ENCODE measurements at places on chromosomes 11 and 22.

DNA sequence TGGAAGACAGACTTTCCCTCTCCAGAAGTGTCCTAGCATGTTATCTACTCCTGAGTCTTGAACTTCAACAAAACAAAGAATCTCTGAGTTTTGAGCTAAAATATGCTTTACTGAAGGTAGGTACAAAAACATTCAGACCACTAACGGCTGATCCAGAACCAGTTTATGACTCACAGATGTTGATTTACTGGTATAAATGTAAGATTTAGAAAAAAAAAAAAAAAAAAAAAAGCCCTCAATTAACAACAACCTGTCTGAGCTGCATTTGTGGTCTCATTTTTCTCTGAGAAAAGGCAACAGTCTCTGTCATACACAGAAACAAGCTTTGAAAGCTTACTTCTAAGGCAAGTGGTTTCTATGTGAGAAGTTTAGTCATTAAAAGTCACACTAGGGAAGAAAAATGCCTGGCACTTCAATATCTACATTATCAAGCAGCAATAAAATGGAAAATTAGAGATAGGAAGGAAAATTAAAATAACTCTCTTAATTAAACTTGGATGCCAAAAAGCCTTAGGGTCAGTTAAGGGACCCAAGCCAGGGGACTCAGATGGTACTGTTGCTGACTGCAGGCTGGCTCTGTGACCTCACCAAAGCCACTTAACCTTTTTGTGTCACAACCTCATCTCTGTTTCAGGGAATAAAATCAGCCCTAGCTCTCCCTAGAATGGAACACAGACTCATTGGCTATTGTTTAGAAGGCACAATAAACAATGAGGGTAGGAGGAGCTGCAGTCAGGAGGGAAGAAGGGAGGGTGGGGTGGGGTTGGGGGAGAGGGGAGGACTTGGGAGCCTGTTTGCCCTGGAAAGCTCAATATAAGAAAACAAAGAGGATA, 61.7 kb downstream of the ETS1 start:
- H3K36me3 ChIP-seq = no peaks in the 10 kb centered on the region
- DNase-seq = no peak
- no peaks in the 10 kb centered on the region for H3K4me1 ChIP-seq
- H3K4me3 ChIP-seq = no peak overlapping the region
- H3K27me3 ChIP-seq = peaks cover 3% of the 10 kb centered on the region
- H3K27ac ChIP-seq = no peak overlapping the region

DNA sequence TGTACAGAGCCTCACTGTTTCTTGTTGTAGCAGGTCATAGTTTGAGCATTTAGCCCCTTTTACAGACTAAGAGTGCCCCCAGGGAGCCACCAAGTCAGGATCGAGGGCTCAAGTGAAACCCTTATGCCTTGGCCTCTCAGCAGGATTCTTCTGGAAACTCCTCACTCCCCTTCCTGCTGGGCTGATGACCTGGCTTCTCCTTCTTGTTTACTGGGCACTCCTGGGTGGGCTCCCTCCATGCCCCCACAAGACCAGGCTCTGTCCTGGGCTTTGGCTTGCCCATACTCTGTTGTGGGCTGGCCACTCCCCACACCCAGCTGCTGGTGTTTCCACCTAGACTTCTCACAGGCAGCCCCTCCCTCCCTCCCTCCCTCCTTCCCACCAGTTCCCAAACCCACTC, 69.6 kb downstream of the MED15 start:
- no peaks in the 10 kb centered on the region for H3K4me1 ChIP-seq
- peaks cover 16% of the 10 kb centered on the region for H3K36me3 ChIP-seq
- no peak for DNase-seq
- no peak overlapping the region for H3K27ac ChIP-seq
- no peak overlapping the region for H3K4me3 ChIP-seq
- no peaks in the 10 kb centered on the region for H3K27me3 ChIP-seq

DNA sequence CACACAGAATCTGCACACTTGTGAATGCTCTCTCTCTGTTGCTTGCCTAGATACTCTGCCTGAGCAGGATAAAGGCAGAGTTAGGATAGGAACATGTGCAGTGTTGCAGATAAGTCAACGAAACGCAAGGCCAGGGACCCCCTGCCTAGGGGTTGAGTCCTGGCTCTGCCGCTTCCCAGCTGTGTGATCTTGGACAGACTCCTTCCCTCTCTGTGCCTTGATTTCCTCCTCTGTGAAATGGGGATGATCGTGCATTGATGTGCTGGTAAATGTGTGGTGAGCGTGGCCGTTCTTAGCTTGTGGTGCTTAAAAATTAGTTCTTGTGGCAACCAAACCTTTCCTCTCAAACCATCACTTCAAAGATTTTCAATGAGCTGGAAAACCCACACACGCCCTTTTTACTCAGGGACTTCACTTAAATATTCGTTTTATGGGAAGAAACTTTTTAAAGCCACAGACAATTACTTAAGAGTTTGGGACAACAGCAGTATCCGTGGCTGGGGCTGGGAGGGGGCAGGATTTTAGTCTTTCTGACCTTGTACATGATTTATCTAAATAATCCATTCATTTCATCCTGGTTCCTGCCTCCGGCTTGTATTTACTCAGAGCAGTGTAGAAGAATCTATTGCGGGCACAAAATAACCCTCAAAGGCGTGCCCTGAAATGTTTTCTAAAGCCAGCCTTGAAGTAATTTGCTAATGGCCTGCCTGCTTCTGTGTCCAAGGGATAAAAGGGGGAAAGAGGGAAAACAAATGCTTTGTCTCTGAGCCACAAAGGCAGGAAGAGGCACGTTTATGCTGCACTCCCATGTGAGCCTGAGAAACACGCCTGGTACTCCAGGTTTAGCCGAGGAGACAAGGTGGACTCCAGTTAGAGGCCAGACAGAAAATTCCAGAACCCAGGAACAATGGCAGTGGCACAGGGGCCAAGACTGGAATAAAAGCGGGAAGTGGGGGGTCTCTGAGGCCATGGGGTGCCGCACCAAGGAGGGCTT, 85.0 kb upstream of the CRYBB3 start:
- no peak overlapping the region for H3K4me3 ChIP-seq
- H3K36me3 ChIP-seq = 0 out of 3 replicates have a peak, but pooled peaks cover 2% of the 10 kb centered on the region
- H3K4me1 ChIP-seq = no peaks in the 10 kb centered on the region
- no peak overlapping the region for H3K27ac ChIP-seq

GRCh38 chr11:66687831-66688281, 10.2 kb upstream of the RBM4B start:
- H3K27ac ChIP-seq = no peak overlapping the region
- H3K4me1 ChIP-seq = no peaks in the 10 kb centered on the region
- no peak for DNase-seq
- no peaks in the 10 kb centered on the region for H3K27me3 ChIP-seq
- H3K4me3 ChIP-seq = no peak overlapping the region

GRCh38 chr11:57358543-57358961, 20.4 kb downstream of the P2RX3 start:
- no peaks in the 10 kb centered on the region for H3K4me1 ChIP-seq
- no peaks in the 10 kb centered on the region for H3K27me3 ChIP-seq
- no peak overlapping the region for H3K27ac ChIP-seq
- DNase-seq = no peak
- H3K4me3 ChIP-seq = no peak overlapping the region

- no peaks in the 10 kb centered on the region for H3K27me3 ChIP-seq
- peak; percentile 41 for DNase-seq
- no peak overlapping the region for H3K27ac ChIP-seq
- H3K4me1 ChIP-seq = no peaks in the 10 kb centered on the region
- no peaks in the 10 kb centered on the region for H3K36me3 ChIP-seq
These were observed 1114.2 kb upstream of the RAG2 start for GRCh38 chr11:37712251-37712650.

- H3K27me3 ChIP-seq = no peaks in the 10 kb centered on the region
- no peak overlapping the region for H3K4me3 ChIP-seq
- no peaks in the 10 kb centered on the region for H3K36me3 ChIP-seq
- no peaks in the 10 kb centered on the region for H3K4me1 ChIP-seq
- H3K27ac ChIP-seq = no peak overlapping the region
- no peak for DNase-seq
These were observed 7.8 kb downstream of the UNC93B1 start for GRCh38 chr11:67996051-67996450.
